ENCODE measurements at places on chromosomes 2 and 18.

- no peak for DNase-seq
Measured at GRCh38 chr2:219125886-219126270, 34.7 kb downstream of the NHEJ1 start.

- no peak for DNase-seq
Measured at GRCh38 chr2:83022631-83023210, 1436.4 kb downstream of the SUCLG1 start.

DNA sequence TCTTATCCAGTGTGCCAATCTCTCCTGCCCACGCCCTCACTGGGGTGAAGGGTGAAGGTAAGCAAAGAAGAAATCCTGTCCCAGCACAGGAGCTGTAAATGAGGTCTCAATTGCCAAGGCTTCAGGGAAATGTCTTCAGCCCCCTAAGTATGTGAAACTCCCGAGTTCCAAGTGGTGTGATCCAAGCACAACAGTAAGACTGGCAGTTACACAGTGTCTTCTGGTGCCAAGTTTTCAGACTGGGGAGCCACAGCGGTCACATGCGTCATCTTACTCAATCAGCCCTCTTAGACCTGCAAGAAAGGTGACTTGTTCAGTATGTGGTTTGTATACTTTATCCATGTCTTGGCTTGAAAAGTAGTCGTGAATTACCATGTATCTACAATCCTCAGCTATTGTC is 55.0 kb upstream of the SPRED2 start:
- no peak for DNase-seq

DNA sequence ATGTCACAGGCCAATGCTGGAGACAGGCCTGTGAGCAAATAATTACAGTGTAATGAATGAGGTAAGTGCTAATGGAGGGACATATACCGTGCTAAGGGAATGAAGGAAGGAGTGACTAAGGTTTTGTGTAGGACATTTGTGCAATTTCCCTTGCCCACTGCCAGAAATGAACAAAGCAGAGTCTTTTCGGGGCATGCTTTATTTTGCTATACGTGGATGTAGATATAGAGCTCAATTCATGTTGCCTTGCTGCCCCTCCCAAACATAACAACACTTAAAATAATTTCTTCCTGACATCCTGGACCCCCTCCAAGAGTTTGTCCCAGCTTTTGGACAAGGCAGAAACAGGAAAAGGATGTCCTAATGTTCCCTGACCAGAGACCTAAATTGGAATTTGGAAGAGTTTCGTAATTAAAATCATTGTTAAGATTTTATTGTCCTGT is 23.7 kb upstream of the CD28 start:
- DNase-seq, result no peak

- no peak for DNase-seq
Measured at GRCh38 chr2:69212238-69213028, 174.6 kb downstream of the GFPT1 start.

DNA sequence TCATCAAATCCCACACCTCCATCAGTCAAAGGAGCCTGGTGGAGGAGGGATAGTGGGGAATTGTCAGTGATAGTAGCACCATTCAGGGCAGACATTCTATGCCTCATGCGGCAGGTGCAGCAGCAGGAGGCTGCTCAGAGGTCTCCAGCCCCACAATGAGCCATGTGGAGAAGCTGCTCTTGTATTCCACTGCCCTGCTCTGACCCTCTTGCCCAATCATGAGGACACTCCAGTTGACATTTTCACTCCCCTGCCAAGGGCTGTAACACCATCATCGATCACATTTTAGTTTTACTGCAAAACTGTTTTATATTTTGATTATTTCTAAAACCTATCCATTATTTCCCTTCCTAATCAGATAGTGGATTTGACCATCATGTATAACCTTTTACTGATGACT is 487.6 kb upstream of the KLHL29 start:
- no peak for DNase-seq

GRCh38 chr2:212968284-212969081 is 182.9 kb downstream of the IKZF2 start:
- no peak for DNase-seq

GRCh38 chr18:8735274-8735673 is 29.9 kb downstream of the MTCL1 start:
- no peak for DNase-seq

DNA sequence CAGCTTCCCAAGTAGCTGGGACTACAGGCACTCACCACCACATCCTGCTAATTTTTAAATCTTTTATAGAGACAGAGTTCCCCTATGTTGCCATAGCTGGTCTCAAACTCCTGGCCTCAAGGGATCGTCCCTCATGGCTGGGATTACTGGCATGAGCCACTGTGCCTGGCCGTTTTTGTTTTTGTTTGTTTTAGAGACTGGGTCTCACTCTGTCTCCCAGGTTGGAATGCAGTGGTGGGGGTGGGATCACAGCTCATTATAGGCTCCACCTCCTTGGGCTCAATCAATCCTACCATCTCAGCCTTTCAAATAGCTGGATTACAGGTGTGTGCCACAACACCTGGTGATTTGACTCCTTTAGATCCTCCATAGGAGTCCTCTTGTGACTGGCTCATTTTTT is 19.5 kb upstream of the ZDBF2 start:
- DNase-seq, result no peak

GRCh38 chr2:228793116-228793515 is 478.0 kb downstream of the PID1 start:
- no peak for DNase-seq

- peak; percentile 90 for DNase-seq
Measured at GRCh38 chr2:191321861-191322662, 76.9 kb downstream of the MYO1B start.

- peak; percentile 17 for DNase-seq
Measured at GRCh38 chr2:99156891-99157290, 2.1 kb downstream of the LIPT1 start.

DNA sequence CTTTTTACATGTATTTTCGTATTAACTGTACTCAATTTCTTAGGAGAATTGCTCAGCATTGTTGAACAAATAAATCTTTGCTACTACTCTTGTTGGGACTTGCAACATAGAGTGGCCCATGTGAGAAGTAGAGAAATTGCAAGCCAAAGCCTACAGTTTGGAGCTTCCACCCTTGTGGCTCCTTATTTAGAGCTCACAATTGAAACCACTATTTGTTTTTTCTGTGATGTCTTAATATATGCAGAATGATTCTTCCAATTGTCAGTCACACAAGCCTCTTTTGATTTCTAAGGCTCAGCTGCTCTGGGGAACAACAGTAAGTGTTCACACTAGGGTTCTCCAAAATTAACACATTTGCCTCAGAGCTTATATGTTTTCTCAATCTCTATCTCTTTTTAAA is 60.2 kb upstream of the GALNT13 start:
- no peak for DNase-seq

DNA sequence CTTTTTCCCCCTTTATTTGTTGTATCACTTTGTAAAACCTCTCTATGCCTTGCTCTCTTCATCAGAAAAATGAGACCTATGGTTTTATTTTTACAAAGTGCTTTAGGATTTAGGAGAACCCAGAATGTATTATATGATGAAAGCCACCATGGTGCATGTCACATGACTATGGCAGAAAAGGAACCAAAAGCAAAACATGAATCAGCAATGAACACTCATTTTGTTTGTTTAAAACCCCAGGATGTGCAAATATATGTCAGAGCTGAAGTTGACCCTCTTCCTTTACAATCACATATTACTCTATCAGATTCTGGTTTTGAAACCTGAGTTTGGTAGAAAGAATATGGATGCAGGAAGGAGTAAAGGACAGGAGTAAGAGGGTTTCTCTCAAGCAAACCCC is 70.0 kb downstream of the FIGN start:
- no peak for DNase-seq

- no peak for DNase-seq
Measured at GRCh38 chr18:62336618-62337017, 11.5 kb downstream of the TNFRSF11A start.

- DNase-seq, result no peak
Measured at GRCh38 chr2:63064197-63064596, 13.6 kb downstream of the OTX1 start.

GRCh38 chr2:112817082-112817689 is 19.4 kb downstream of the IL1B start:
- DNase-seq, result no peak

- DNase-seq, result no peak
Measured at GRCh38 chr2:236538242-236538641, 31.4 kb upstream of the ACKR3 start.

- DNase-seq, result no peak
Measured at GRCh38 chr2:189521699-189522434, 58.7 kb downstream of the SLC40A1 start.

GRCh38 chr2:216110620-216111019 is 1.5 kb downstream of the XRCC5 start:
- DNase-seq, result no peak

GRCh38 chr18:57352271-57352701 is at the start of gene ST8SIA3:
ST8SIA3 (plus strand) TSS chr18:57352557; CDS start chr18:57352847, 290 bp downstream.
- no peak for DNase-seq

DNA sequence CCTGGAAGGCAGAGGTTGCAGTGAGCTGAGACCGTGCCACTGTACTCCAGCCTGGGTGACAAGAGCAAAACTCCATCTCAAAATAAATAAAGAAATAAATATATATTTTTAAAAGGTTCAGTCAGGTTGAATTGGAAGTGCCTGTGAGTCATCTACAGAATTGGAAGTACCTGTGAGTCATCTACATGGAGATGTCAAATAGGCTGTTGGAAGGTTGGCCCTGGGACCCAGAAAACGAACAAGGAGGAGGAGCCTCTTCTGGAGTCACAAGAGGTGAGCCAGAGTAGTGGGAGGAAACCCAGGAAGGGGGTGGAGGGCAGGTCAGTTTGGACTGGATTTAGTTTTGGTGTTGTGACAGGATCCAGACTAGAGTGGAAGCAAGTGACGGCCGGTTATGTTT is 15.2 kb upstream of the SCYGR1 start:
- no peak for DNase-seq

Measured in AML-193 (cell line).